EL (cell line): ENCODE measurements at places on chromosomes 3 and 15.

GRCh38 chr3:133591271-133591742 is 17.8 kb downstream of the CDV3 start:
- DNase-seq: peak; percentile 79

DNA sequence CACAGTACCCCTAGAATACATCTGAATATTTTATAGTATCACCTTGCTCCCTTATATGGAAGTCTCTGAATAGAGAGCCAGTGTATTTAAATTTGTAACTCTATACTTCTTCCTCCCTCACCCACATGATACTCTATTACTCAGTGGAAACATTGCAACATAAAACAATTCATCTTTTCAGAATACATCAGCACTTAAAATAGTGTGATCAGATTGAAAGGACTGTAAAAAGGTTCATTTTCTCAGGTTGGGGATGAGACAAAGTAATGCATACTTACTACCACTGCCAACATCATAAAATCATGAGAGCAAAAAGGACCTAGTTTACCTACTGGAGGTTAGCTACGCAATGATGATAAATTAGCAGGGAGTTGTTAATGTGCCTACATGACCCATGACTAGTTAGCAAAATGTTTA is 13.8 kb upstream of the THRB start:
- DNase-seq: no peak

DNA sequence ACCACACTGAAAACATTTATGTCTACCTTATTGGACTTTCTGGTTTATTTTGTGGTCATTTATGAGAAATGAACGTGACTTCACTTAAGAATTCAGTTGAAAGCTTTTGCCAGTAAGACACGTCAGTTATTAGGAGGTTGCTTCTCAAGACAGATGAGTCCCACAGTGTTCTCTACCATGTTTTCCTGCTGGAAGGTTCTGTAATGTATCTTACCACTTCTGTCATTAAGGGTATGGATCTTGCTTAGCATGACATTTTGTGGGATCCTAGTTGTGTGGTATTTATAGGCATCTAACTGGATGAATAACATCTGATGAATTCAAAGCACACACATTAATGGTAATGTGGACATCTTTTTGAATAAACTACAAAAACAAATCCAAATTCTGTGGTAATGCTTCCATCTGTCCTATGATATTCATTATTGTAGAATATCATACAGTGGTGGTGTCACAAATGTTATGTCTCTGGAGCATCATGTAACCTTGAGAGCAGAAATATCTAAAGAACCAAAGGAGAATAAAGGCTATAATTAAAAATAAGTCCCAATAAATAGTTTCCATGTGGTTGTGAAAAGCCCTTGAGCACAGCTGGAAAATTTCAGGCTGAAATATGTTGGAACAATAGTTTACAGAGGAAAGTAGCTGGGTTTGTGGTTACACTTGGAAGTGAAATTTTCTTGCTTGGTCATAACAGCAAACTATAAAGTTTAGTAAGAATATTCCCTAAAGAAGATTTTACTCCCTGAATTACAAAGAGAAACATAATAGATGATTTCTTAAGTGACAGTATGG is 61.5 kb downstream of the C3orf38 start:
- DNase-seq: no peak

DNA sequence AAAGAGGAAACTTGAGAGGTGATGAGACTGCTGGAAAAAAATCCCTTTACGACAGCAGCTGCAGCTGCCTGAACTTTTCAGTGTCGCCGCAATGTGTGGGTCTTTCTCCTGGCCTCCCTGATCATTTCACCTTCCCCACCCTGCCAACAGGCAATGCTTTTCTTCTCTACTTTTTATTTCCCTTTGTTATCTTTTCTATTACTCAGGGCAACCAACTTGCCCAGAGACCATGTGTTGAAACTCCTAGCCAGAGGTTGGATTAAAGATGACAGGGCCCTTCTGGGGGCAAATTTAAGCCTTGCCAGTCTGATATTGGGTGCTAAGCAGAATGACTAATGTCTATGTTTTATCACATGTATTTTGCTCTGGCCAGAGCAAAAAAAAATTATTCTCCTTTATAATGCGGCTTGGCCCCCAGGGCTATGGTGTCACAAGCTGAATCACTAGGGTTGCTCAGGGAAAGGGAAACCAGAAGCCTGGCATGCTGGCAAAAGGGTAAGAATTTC is 51.5 kb upstream of the CFAP20DC start:
- peak; percentile 78 for DNase-seq

- no peak for DNase-seq
Measured at GRCh38 chr3:57030721-57031120, 29.7 kb upstream of the SPATA12 start.
